Non-pigmented ciliary epithelial cell (primary cell): ENCODE measurements at places on chromosomes 5 and 9.

GRCh38 chr5:169592937-169593650, 9.5 kb downstream of the SPDL1 start:
- DNase-seq: no peak

DNA sequence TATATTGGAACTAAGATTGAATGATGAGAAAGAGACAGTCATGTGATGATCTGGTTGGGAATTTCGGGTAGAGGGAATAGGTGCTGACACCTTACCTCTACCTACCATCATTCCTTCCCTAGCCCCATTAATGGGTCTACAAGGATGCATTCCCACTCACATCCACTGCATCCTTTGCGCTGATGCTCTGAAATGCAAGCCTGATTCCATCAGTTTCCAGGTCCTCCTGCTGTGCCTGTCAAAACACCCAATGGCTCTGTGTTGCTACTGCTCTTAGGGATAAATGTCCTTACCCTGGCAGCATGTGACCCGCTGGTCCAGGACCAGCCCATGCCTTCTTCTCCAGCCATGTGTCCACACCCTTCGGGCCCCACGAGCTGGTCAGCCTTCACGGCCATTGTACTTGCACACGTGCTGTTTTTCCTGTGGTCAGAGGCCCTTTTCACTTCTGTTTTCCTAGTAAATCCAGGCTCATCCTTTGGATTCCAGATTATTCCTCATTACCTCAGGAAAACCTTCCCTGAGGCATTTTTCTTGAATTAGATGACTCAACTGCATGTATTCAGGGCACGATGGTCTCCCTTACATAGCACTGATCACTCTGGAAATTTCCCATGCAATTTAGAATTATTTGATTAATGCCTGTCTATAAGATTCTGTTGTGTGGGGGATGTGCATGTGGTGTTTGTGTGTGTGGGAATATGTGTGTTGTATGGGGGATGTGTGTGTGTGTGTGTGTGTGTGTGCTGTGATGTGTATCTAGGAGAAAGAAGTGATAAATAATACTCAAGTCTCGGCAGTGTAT, 185.0 kb downstream of the DIRAS2 start:
- DNase-seq: no peak

- no peak for DNase-seq
Observed at GRCh38 chr5:42422656-42423280, 471 bp upstream of the GHR start.

- peak; percentile 69 for DNase-seq
Observed at GRCh38 chr5:150781706-150782614, 3.4 kb downstream of the SMIM3 start.

- peak; percentile 93 for DNase-seq
Observed at GRCh38 chr5:179697993-179698934, 503 bp upstream of the CANX start.

- DNase-seq: no peak
Observed at GRCh38 chr9:84731696-84732095, 62.2 kb downstream of the NTRK2 start.

DNA sequence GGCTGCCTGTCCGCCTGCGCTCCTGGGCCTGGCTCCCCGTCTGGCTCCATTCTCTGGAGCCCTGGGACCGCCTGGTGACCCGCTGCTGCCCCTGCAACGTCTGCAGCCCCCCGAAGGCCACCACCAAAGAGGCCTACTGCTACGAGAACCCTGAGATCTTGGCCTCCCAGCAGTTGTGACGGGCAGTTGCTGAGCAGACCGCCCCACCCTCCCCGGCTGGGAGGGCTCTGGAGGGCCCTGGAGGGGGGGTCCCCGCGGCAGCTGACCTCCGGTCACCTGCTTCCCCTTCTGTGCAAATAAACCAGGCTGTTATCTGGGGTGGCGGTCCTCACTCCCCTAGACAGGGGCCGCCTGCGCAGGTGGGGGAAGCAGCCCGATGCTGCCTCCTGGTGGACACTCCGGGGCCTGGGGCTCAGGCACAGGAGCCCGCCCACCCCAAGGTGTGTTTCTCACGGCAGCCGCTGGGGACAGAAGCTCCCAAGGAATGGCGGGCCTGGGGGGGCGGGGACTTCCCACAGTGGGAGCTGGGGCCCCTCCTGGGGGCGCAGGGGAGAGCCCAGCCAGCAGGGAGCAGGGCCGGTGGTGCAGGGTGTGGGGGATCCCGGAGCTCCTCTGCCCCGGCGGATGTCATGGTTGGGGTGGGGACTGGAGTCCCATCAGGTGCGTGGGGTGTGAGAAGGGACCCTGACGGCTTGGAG, 4.7 kb upstream of the TUBB4B start:
- no peak for DNase-seq

- DNase-seq: no peak
Observed at GRCh38 chr9:34650816-34651215, 1.2 kb upstream of the IL11RA start.

DNA sequence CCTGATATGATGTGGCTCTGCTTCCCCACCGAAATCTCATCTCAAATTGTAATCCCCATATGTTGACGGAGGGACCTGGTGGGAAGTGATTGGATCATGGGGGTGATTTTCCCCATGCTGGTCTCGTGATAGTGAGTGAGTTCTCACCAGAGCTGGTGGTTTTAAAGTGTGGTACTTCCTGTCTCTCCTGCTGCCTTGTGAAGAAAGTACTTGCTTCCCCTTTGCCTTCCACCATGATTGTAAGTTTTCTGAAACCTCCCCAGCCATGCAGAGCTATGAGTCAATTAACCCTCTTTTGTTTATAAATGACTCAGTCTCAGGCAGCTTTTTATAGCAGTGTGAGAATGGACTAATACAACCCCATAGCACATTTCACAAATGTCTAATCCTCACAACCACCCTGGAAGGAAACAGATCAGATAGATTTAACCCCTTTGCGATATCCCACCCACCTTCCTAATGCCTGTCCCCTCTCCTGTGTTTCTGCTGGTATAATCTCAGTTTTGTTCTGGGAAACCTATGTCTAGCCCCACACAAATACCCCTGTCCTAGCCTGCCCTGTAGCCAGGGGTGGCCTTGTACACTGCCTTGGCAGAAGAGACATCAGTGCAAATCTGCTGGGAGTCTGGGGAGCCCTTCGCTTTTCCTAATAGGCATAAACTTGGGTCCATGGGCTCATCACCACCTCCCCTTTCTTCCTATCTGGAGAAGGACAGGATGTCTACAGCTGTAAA, 157.0 kb upstream of the RAI14 start:
- DNase-seq: peak; percentile 62

DNA sequence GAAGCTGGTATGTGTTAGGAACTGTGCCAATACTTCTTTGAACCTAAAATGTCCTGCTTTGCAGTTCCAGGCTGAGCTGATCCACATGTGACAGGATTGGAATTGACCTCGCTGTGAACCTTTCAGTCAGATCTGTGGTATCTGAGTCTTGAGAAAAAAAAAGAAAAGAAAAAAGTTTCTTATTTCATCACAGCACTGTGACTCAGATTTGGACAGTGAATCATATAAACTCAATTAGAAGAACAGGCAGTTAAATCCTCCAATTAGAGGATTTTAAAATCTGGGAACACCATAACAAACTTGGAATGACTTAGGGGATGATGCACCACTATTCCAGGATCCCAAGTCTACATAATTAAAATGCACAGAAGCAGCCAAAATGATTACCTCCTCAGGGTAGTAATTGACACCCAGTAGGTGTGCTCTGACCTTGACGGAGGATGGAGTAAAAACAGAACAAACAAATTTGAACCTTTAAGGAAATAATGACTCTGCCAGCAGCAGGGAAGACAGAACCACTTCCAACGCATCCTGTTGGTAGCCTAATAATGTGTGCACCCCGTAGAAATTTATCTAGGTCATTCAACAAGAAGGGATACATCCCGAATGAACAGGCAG, 57.8 kb upstream of the RAI14 start:
- peak; percentile 94 for DNase-seq

GRCh38 chr5:67908126-67908765, 307.3 kb upstream of the PIK3R1 start:
- DNase-seq: no peak

- DNase-seq: no peak
Observed at GRCh38 chr5:150410524-150411244, 2.0 kb downstream of the CD74 start.

- DNase-seq: no peak
Observed at GRCh38 chr5:138336952-138337684, 948 bp upstream of the FAM53C start.

GRCh38 chr9:112020680-112021596, 124.3 kb downstream of the UGCG start:
- DNase-seq: no peak

GRCh38 chr5:33306758-33307157, 134.0 kb upstream of the TARS1 start:
- no peak for DNase-seq

DNA sequence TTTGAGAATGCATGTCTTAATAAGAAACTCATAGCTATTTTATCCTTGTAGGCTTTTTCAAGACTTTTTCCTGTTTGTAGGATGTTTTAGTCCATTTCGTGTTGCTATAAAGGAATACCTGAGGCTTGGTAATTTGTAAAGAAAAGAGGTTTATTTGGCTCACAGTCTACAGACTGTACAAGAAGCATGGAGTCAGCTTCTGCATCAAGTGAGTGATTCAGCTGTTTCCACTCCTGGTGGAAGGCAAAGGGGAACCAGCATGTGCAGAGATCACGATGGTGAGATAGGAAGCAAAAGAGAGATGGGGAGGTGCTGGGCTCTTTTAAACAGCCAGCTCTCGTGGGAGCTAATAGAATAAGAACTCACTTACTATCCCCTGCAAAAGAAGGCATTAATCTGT, 177.3 kb downstream of the ALDH1A1 start:
- no peak for DNase-seq
